ENCODE measurements at places on chromosomes 12 and 14.

DNA sequence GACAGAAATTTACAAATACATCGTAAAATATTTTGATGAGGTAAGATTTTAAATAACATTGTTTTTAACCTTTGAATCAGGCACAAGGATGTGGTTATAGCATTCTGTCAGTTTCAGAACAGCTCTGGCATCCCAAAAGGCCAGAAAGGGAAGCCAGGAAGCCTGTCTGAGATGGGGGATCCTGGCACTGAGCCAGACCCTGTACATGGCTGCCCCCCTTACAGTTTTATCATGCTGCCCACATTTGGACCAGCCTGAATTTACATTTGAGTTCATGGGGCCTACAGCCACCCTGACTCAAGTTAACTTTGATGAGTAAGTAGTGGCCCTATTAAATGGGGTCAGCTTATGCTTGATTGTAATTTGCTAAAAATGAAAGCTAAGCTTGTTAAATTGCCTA, 155.6 kb downstream of the PLXNC1 start:
- DNase-seq, result no peak

GRCh38 chr14:77613201-77613600, 3.2 kb downstream of the SPTLC2 start:
- no peak for DNase-seq

DNA sequence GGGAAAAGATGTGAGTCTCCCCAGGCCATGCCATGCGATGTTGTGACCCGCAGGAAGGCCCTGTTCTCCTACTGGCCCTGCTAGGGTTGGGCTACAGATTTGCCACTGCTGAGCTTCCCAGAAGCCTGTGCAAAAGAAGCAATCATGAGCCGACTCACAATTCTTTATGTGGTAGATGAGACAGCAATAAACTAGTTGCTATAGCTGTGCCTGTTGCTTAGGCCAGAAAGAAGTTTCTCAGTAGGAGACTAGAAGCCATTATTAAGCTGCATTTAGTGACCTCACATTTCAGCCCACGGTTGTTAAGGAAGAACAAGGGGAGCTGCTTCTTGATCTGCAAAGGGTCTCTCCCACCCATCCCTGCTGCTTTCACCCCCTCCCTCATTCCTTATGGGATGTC, 239.4 kb upstream of the CRY1 start:
- DNase-seq, result no peak

GRCh38 chr14:89563471-89563870, 146.4 kb upstream of the FOXN3 start:
- no peak for DNase-seq

GRCh38 chr12:23484238-23484637, 465.2 kb downstream of the SOX5 start:
- no peak for DNase-seq

DNA sequence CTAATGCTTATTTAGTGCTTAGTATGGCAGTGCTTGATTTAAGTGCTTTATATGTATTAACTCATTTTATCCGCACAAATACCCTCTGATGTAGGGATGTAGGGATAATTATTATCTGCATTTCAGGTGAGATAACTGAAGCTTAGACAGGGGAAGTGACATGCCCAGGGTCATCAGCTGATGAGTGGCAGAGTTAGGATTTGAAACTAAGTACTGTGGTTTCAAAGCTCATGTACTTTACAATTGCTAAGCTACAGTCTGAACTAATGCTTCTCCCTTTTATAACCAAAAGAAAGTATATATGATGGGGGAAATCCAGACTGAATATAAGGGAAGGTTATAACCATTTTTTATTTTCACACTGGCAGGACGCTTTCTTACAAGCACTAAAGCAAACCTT, 229.6 kb upstream of the NAV3 start:
- DNase-seq, result no peak

- DNase-seq, result no peak
Measured at GRCh38 chr14:99718031-99718810, 34.1 kb downstream of the CYP46A1 start.

GRCh38 chr12:101653503-101653902, 43.9 kb upstream of the CHPT1 start:
- no peak for DNase-seq

DNA sequence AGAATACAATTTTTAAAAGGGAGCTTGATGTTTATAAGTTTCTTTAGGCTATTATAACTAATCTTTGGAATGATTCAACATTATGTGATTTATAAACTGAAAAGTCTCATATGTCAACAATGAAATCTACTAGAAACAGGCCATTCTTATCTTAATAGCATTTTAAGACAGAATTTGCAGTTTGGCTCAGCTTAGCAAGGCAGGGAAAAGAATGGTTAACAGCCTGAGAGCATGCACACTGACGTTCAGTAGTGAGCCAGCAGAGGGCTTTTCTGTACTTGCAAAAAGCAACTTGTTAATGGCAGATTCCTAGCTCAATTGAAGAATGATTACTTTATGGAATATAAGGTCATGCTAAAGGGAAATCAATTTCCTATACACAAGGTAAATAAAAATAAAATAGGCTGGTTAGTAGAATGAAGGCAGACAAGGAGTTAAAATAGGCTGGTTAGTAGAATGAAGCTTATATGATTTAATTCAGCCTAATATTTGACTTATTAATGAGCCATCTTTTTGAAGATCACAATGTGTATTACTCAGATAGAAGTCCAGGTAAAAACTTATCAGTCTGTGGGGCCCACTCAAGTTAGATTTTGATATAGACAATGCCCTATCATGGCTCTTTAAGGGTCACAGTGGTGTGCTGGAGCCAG, 95.9 kb downstream of the OTOGL start:
- peak; percentile 16 for DNase-seq

GRCh38 chr12:120101182-120101581, 15.4 kb downstream of the RAB35 start:
- no peak for DNase-seq

DNA sequence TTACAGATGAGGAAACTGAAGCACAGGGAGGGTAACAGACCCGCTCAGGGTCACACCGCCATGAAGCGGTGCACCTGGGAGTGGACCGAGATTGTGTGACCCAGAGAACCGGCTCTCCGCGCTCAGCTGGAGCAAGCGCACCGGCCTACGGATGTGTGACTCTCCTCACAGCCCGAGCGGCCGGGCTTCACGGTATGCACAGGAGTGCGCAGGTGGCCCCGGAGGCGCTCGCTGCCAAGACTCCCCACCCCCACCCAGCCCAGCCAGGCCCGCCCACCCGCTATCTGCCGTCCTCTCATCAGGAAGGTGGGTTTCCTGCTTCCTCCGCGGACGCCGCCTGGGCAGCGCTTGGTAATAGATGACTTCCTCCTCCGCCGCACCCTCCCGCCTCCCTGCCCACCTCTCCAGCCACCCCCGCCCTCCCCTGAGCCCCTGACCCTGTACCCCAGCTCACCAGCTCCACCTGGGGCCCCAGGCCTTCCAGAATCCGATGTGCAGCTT, 110.7 kb downstream of the NCOR2 start:
- no peak for DNase-seq

DNA sequence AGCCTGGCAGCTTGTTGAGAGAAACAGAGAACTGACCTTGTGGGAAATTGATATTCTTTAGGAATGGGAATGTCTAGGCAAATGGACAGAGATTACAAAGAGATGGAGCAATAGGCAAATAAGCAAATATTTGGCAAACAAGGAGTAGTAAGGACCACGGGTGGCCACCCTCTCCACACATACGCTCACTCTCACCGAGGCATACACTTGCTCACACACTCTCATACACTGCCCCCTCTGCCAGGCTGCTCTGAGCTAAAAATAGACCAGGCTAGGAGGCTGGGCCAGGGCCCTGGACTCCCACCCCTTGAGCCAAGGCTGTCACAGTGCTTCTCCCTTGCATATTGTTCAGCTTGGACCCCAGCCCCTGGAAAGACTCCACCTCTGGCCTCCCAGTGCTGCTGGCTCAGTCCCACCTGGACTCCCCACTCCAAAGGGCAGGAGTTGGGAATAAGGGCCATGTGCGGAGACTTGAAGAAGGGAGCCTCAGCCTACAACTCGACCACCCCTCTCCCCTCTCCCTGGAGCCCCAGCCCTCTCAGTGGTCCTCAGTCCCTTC, 1.1 kb downstream of the PPP1R1A start:
- DNase-seq, result no peak

DNA sequence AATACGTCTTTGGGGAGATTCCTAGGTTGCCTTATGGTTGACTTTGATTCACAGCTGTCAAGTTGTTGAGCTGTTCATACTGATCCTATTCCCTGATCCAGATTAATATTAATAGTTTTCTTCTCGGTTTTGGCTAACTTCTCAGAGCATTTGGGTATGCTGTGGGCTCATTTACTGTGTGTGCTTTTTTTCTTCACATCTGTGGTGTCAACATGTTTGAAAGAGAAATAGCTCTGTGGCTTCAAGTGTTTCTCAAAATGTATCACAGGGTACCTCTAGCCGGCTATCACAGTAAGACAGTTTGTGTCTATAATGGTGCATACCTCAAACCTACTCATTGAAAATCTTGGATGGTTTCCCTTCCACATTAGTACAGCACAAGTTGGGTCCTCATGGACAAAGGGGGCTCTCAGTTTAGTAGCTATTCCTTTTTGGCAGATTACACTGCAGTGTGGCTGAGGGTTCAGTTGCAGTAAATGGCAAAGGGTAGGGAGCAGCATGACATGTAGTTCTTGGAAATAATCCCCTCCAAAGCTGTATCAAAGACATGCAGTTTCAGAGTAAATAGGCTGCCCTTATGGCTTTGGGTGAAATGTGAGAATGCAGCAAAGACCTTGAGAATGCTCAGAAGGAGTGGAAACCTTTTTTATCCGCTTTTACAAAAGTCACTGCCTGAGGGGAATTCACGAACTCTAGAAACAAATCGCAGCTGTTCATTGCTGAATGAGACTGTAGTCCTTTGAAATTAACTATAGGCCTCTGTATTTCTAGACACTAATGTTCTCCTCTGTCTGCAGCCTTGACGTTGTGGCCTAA, 102.4 kb upstream of the ATF1 start:
- no peak for DNase-seq

- no peak for DNase-seq
Measured at GRCh38 chr12:108102363-108102762, 26.7 kb upstream of the WSCD2 start.

Data from progenitor cell of endocrine pancreas (in vitro differentiated cells).